ENCODE measurements at places on chromosomes 1 and 21.

DNA sequence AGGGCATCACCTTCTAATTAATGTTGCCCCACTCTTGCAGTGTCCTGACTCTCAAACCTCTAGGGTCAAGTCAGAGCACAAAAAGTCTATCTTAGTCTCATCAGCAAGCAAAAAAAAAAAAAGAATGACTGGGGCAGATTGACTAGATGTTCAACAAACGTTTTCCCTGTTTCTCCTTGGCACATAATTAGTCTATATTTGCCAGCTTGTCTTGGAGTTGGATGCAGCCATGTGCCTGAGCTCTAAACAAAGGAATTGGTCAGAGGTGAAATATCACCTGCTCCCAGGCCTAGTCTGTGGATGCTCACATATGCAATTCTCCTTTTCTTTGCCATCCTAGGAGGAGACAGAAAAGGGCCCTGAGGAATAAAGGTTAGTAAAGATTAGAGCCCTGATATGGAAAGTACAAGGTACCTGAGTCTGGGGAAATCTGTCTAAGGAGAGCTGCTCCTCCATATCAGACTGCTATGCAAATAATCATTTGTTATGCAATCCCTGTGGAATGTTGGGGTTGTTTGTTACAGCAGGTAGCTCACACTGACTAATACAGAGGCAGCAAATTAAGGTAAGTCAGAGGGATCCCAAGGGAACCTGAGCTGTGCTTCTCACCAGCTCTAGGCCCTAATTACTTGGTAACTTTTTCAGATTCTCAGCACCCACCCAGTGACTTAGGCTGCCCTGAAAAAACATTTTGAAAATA, 130.8 kb downstream of the BRINP2 start:
- no peak for DNase-seq

GRCh38 chr1:11530731-11531311, 51.9 kb downstream of the DISP3 start:
- no peak for DNase-seq

- DNase-seq, result no peak
Measured at GRCh38 chr1:89360716-89361115, 3.1 kb upstream of the GBP6 start.

- no peak for DNase-seq
Measured at GRCh38 chr1:9078015-9078751, 8.7 kb upstream of the SLC2A5 start.

- DNase-seq, result no peak
Measured at GRCh38 chr21:34878501-34878900, 170.6 kb downstream of the RUNX1 start.

DNA sequence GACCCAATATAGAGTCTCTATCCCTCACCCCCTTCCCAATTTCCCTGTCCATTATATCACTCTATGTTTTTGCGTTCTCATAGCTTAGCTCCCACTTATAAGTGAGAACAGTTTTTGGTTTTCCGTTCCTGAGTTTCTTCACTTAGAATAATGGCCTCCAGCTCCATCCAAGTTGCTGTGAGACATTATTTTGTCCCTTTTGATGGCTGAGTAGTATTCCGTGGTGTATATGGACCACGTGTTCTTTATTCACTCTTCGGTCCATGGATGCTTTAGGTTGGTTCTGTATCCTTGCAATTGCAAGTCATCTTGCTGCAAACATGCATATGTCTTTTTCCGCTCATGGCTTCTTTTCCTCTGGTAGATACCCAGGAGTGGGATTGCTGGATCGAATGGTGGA, 54.3 kb downstream of the AGPAT3 start:
- DNase-seq, result no peak

GRCh38 chr1:224623743-224624333, 7.7 kb downstream of the CNIH3 start:
- peak; percentile 30 for DNase-seq

DNA sequence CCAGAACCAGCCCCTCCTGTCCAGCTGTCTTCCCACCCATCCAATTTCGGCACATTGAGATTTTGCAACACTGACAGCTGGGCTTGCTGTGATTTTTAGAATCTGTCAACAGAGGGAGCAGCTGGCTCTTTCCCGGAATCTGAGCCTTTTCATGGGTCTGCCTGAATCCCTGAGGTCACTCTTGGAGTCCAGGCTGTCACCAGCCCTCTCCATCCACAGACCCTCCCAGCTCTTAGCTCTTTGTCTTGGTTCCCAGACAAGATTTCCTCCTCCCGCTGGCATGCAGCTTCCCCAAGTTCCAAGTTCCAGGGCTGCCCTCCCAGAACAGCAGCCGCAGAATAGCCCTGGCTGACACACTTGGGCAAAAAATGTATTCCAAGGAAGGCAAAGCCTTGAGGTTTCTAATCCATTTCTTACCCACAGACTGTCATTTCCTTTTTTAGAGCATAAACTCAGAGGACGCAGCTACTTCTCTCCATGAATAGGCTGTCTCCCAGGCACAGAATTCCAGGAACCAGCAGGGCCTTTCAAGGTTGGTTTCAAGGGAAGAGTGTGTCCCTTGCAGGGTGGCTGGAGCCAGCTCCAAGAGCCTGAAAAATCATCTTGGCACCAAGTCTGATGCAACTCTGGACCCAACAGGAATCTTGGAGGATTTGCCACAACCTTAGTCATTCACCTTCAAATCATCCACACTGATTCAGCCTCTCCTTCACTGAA, 7.1 kb upstream of the TMEM61 start:
- no peak for DNase-seq

DNA sequence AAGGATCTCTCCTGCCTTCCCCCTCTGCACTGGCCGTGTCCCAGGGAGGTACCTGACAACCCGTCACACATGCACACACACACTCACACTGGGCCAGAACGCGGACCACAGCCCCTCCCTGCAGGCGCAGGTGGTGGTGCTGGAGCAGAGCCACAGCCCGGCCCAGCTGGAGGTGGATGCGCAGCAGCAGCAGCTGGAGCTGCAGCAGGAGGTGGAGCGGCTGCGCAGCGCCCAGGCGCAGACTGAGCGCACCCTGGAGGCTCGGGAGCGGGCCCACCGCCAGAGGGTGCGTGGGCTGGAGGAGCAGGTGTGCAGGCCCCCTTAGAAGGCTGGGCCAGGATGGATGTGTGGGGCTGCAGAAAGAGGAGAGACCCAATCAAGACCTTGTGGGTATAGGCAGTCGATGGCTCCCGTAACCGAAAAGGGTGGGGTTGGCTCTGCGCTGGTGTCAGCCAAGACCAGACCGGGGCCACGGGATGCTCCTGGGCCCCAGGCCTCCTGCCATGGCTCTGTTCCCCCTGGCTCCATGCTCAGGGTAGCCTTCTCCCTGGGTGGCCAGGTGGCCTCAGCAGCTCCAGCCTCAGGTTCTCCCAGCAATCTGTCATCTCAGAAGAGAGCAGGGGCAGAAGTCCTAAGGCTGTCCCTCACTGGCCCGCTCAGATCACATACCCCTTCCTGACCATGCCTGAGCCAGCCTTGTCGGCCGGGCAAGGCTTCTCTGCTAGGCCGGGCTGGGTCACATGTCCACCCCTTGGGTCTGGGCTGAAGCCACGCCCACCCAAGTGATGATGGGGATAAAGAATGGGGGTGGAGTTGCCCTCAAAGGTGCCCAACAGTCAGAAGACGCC, 8.9 kb downstream of the MFAP2 start:
- DNase-seq, result no peak
